ENCODE measurements at places on chromosomes 16 and 17. TPM values are rescaled to one million over a fixed set of nuclear protein-coding genes. Genes with fewer than 3 reads are reported as not detected.

Gene PIK3R5
- polyA plus RNA-seq = not detected

Gene TEPSIN
- 26.1 TPM for polyA plus RNA-seq

Gene HOXB7
- 27.4 TPM for polyA plus RNA-seq

Gene KCNH4
- polyA plus RNA-seq = 0.37 TPM

Gene RAB26
- 5.7 TPM for polyA plus RNA-seq

Gene ATP1B2
- polyA plus RNA-seq = 0.10 TPM

Gene SEZ6
- not detected for polyA plus RNA-seq

- DNase-seq = no peak
Observed at GRCh38 chr17:32928586-32929535, 908 bp downstream of the TMEM98 start.

DNA sequence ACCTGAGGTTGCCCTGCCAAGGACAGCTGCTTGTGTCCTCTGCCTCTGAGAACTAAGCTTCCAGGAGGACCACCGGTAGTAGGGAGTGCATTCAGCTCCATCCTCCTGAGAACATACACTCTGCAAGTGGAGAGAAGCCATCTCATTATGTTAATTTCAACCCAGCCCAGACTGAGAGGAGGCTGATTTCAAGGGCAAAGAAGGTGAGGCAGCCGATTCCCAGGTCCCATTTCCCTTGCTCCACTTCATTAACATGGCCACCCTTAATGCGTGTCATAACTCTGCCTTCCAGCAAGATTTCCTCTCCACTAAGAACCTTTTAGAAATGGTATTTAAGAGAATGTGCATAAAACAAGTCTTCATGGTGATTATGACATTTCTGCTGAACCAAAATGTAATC lies 72.5 kb downstream of the CDH13 start:
- no peak for DNase-seq

GRCh38 chr17:4942760-4943508 lies 2.9 kb downstream of the RNF167 start:
- no peak for DNase-seq

Data from A549 (cell line).